CD8-positive, alpha-beta memory T cell (primary cell): ENCODE measurements at places on chromosomes 3 and 15. TPM values are rescaled to one million over a fixed set of nuclear protein-coding genes. Genes with fewer than 3 reads are reported as not detected.
A peak's percentile ranks its signal among the peaks of the same experiment; 100 is the strongest.

Gene NR1I2
- total RNA-seq, result 0.38 TPM

Gene SSUH2
- not detected for total RNA-seq

Gene CHL1
- not detected for total RNA-seq

Gene LDHAL6B
- not detected for total RNA-seq

Gene STRC
- total RNA-seq, result 0.63 TPM

Gene MOBP
- not detected for total RNA-seq

Gene ENTPD3
- total RNA-seq, result not detected

Gene PPP4R2
- total RNA-seq, result 115 TPM

- no peak for DNase-seq
Measured at GRCh38 chr3:10351013-10351735, 30.3 kb upstream of the SEC13 start.

GRCh38 chr3:149216193-149216869, 5.3 kb downstream of the CP start:
- DNase-seq, result no peak

DNA sequence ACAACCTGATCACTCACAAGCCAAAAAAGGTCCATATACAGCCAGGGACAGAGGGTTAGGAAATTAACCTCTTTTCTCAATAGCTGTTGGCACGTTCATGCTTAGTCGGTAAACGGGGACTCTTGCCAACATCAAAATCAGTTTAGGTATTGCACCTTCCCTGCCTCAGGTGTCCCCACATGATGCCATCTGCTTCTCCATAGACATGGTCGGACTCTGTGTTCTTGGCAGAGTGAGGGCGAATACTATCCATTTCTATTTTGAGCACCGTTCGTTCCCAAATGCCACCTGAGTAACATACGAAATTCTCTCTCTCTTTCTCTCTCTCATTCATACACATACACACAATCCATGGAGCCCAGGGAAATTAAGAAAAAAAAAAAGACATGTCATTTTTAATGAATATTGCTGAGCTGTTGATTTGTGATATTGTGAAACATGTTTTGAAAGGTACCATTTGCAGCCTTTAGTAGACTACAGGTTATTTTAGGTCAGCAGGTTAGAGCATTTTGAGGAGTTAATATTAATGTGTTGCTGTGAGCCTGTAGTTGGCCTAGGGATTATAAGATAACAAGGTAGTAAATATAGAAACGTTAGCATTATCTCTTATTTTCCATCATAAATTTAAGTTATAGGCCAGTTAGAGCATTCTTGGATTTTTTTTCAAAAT, 78.5 kb downstream of the GHSR start:
- no peak for DNase-seq

DNA sequence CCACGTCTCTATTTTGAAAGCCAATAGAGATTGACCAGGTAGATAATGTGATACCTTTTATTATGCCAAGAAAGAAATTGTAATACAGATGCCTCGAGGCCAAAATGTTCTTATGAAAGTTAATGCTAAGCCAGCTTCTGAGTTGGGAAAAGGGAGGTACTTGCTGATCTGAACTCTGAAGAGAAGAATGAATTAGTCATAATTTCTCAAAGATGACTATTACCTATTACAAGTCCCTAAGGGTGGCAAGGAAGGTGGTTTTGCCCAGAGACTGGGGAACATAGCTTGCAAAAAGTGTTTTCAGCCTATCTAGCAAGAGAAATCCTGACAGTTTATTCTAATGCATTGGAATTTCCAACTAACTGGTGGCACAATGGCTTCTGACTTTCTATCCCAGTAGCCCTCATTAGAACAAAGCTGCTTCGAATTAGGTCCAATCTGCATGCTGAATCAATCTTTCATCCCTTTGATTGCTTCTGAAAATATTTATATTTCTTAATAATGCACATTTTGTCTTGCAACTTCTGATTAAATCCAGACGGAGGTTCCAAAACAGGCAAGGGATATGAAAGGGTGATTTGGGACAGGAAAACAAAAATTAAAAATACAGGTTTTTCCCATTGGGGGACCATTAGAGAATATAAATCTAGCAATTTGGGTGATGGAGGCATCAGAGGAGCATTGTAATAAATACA, 17.7 kb upstream of the NR2F2 start:
- no peak for DNase-seq

- no peak for DNase-seq
Measured at GRCh38 chr3:30458376-30459171, 147.8 kb upstream of the TGFBR2 start.

GRCh38 chr3:55408193-55408826, 78.8 kb downstream of the WNT5A start:
- no peak for DNase-seq

GRCh38 chr3:193212844-193213243, 28.2 kb upstream of the PLAAT1 start:
- DNase-seq, result no peak

DNA sequence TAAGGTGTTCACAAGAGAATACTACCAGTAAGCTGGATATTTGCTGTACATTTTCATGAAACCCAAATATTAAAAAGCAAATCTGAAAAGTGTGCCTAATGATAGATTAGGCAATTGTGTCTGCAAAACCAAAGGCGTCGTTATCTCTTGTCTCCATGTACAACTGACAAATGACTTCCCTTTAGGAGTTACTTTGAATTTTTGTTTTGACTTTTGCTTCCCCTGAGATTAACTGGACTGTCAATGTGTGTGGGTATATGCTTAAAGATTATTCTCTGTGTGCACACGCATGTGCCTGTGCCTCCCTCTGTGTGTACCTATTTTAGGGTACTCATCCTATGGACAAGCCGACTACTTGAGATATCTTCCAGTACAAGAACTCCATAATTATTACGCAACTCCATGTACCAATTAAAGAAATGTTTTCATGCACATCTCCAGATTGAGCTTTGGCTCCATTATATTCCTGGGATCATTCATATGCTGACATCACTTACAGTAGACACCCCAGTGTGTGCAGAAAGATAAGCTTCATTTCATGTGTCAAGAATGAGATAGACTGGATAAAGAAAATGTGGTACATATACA, 431.2 kb upstream of the ADAMTS9 start:
- no peak for DNase-seq

DNA sequence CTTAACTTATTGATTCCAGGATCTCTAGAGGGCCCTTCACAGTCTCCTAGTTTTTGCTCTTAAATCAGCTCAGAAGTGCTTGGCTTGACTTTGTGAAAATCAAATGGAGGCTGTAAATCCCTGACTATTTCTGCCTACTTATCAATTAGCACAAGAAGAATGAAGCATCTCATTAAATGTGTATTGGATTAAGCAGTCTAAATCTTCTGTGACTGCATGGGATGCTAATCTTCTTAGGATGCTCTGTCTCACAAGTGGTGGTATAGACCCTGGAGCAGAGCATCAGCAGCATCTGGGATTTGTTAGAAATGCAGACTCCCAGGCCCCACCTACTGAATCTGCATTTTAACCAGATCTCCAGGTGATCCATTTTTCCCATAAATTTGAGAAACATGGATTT, 488.7 kb downstream of the AGBL1 start:
- DNase-seq, result no peak

DNA sequence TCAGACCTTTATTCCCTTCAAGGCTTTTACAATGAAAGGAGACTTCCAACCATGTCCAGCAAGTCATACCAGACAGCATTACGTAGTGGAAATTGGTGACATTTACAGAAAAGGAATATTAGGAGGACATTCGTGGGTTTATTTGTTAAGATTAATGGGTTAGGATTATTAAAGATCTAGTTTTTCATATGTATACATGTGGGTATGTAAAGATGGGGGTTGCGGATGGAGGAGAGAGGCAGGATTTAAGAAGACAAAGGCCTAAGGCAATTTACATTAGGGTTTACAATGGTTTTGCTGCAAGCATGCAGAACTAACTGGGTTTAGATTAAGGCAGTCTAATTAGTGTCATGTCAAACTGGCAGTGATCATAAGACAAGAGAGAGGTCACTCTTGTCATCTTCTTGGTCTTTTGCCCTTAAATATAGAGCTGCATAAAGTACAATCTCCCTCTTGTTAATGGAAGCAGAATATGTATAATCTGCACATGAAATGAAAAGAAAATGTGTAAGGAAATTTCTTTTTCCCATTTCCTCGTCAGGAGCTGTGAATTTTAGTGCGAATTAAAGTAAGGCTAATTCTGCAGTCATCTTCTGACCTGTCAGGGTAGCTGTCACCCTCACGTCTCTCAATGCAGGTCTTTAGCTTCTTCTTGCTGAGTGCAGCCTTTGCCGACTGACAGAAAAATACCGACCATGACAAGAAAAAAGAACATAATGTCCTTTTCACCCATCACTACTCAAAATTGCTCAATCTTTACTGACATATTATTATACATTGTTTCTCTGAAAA, 258.9 kb upstream of the MEIS2 start:
- DNase-seq, result no peak

DNA sequence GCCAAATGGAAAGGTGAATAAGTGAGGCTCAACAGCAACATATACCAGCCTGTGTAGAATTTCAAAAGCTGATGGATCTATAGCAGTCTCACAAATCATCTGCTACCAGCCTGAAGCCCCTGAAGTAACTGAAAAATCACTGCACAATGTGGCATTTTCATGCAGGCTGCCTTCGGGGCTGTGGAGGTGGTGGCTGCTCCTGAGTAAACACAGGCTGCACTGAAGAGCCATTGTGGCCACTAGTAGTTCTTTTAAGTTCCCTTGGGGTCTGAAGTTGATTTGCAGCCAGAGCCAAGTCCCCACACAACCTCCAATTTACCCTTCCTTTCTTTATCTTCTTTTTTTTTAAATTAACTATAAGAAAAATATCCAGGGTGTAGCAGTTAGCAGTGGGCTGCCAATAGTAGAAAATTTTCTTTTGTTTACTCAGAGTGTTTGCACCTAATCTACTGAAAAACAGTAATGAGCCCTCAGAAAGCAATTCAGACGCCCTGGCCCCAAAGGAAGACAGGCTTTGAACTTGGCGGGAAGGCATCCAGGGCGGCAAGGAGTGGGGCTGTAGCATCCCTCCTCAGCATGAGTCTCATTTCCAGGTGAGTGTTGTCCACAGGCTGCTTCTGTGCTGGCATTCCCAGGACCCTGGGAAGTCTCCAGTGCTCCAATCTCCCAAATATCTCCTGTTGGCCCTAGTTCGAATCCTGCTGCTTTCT, 13.3 kb upstream of the SUSD5 start:
- no peak for DNase-seq

- DNase-seq, result no peak
Measured at GRCh38 chr15:33071451-33071850, 123.1 kb downstream of the FMN1 start.

DNA sequence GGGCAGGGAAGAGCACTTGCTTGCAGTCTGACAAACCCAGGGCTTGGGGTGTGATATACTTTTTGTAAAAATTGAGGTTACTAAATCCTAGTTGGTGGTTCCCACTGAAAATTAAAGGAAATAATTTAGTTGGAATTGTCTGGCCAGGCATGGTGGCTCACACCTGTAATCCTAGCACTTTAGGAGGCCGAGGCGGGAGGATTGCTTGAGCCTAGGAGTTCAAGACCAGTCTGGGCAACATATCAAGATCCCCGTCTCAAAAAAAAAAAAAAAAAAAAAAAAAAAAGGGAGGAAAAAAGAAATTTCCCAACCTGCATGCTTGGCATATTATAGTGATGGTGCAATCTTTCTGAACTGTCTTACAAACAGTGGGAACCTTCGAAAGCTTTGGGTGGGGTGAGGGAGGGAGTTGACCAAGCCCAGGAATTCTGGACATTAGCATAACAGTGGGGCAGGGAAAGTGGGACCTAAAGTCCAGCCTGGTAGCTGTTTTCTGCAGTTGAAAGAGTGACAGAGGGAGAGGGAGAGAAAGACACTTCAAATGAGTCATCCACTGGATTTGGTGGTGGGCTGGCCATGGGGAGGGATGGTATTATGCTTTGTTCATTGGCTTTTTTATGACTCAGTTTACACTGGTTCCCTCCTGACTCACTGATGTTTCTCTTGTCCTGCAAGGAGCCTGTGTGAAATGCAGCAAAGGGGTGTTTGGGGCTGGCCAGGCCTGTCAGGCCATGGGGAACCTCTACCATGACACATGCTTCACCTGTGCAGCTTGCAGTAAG, 41.1 kb downstream of the LIMD1 start:
- no peak for DNase-seq

DNA sequence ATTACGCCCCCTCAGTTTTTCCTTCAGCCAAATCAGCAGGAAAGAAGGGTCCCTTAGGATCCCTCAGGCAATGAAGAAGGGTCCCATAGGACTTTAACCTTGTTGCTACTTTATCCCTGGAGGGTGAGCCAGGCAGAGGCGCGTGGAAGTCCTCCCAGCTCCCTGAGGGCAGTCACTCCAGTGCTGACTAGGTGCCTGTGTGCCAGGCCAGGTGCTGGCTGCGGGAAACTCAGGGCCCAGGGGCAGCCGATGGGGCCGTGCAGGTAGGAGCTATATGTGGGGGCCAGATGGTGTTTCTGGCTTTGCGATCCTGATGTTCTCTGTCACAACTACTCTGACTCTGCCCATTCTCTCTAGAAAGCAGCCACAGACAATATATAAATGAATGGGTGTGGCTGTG, 42.8 kb upstream of the IQSEC1 start:
- no peak for DNase-seq

DNA sequence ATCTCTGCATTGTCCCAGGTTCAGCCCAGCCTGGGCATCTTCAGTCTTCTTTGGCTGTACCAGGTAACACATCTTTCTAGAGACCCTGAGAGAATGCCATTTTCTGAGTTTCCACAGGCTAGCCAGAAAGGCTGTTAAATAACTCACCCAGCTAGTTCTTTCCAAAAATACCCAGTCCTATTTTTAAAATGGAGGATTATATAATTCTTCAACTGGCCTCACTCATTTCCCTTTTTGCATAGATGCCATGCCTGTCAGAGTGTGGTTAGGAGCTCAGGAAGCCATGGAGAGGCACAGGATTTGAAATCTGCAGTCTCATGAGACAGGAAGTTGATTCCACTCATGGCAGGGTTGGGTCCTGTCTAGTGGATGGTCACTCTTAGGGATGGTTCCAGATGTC, 39.8 kb downstream of the CEMIP start:
- no peak for DNase-seq

DNA sequence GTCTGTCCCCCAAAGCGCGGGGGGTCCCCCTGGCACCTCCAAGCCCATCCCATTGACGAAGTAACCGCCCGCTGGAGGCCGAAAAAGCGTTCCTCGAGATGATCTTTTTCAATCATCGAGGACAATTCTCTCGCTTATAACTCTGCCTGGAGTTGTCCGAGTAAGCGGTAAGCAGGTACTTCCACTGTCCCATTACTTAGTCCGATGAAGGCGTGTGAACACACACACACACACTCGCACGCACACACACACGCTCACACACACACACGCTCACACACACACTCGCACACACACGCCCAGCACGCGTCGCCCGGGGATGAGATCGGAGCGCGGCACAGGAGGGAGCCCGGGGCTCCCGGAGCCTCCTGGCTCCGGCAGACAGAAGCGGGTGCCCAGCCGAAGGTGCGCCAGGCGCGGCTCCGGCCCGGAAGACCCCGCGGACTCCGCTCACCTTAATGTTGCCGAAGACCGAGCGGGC, 430 bp downstream of the SLCO2A1 start:
- no peak for DNase-seq

GRCh38 chr3:31462050-31462569, 70.6 kb upstream of the STT3B start:
- peak; percentile 37 for DNase-seq

- DNase-seq, result no peak
Measured at GRCh38 chr15:67685716-67686115, 139.6 kb upstream of the SKOR1 start.

GRCh38 chr3:46935168-46935858, 41.2 kb downstream of the CCDC12 start:
- DNase-seq, result no peak
